IMR-90 (cell line): ENCODE measurements at places on chromosomes 11 and 22.

DNA sequence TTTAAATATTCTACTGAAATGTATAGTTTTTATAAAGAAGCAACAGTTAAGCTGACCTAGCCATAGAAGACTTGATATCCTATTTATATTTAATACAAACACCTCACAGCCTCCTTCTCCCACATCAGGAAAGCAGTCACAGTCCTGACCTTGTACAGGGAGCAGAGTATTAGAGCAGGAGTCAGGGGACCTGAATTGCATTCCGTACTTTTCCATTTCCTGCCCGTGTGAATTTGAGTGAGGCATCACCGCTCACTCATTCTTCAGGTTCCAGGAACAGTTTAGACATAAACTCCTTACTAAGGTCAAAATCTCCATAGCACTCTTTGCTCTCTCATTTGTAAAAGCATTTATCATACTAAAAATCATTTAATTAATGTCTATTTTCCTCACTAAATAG is 482.5 kb upstream of the FAT3 start:
- no peak for DNase-seq

- DNase-seq = no peak
Measured at GRCh38 chr11:116881143-116881542, 43.7 kb upstream of the APOA1 start.

GRCh38 chr11:70496591-70497535 is 98.5 kb downstream of the CTTN start:
- no peak for DNase-seq

DNA sequence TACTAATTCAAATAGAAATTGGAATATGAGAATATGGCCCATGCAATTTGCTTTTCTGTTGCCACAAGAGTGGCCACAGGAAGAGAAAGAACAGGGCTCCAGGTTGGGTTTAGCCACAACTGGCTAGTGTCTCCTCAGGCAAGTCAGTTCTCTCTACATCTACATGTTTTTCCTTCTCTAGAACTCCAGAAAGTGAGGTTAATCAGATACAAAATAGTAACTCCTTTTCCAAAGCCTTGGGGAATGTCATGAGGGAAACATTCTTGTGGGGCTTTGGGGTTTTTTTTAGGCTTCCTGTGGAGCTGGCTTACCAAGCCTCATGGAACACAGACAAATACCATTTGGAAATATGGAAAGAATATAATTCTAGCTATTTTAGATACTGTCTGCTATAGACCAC is 161.6 kb downstream of the NAV2 start:
- DNase-seq = no peak

DNA sequence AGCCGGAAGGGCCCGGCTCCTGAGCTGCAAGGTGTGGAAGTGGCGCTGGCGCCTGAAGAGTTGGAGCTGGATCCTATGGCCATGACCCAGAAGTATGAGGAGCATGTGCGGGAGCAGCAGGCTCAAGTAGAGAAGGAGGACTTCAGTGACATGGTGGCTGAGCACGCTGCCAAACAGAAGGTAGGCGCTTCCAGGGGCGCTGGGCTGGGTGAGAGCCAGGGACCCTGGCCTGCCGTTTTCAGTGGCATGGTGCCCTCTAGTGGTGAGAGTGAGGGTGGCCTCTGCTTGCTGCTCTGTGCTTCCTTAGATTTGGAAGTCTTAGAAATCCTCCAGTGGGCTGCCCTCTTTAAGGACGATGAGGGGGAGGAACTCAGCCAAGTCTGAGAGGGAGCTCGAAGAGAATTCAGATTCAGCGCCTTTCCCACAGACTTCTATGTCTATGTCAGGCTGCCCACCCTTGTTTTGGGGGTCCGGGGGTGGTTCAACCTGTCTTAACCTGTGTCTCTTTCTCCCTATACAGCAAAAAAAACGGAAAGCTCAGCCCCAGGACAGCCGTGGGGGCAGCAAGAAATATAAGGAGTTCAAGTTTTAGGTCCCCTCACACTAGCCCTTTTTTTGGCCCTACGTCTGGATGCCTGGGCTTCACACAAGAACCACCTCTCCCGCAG is 1.8 kb upstream of the PACS1 start:
- DNase-seq = peak; percentile 68
